Activated CD4-positive, alpha-beta T cell treated with anti-CD3 and anti-CD28 coated beads, Interleukin-2, amount 10 ng/mL, durations not matched to agents 7 days and 5 days (primary cell): ENCODE measurements at places on chromosomes 5 and 9.
A peak's percentile ranks its signal among the peaks of the same experiment; 100 is the strongest.

DNA sequence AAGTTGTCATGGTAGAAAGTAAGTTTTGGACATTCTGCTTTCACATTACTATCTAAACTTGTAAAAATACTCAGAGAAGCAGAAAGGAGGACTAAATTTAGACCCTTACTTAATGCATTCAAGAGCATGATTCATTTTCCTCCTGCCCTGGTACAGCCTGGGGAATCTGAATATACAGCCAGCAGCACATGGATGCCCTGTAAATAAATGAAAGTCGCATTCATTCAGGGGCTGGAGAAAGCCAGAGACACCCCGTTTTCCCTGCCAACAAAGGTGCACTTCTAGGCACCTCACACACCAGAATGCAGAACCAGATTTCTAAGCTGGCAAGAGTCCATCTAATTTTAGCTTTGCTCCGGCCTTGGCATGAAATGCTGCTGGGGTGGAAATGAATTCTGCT, 172.7 kb upstream of the KLF9 start:
- no peak for DNase-seq

DNA sequence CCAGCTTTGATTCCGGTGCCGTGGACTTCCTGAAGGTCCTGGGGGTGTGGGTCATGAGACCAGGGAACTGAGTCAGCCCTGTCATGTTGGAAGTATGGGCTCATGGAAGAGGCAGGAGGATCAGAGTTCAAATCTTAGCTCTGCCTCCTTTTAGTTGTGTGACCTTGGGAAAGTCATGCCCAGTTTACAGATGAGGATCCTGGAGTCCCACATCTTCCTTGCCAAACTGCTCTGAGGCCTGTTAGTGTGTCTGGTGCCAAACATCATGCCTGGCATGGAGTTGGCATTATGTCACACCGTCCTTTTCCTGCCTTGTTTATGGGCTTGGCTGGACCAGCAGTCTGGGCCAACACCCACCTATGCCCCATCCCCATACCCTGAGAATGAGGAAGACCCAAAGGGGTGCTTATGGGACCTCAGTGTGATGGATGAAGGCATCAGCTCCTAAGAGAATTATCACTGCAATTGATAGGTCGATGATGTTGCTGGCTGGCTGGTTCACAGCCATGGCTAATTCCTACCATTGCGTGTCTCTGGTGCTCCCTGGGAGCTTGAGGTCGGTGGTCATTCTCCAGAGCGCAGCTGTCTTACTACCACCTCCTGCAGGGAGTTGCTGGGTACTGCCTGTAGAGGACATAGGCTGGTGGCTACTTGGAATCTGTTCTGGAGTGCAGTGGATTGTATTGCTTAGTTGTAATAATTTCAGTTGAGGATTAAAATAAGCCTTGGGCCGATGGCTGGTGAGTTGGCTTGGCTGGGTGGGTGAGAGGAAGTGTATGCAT, 140.5 kb upstream of the PITX1 start:
- DNase-seq = no peak

GRCh38 chr9:122816163-122816867, 12.1 kb downstream of the PDCL start:
- DNase-seq = peak; percentile 60

DNA sequence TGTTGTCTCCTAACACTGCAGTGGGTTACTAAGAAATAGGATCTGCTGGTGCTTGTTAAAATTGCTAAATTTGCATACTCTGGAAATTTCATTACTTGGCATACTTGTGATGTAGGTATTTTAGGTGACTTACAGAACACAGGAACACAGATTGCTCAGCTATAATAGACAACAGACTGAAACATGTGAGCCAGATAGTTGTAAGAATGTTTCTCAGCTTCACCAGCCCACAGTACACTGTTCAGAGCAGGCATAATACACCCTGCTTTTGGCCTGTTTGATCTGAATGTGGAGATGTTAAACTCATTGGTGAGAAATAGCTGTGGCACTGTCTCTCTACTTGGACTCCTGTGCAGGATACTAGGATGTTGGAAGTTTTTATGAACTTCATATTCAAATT, 275.7 kb downstream of the CSNK1G3 start:
- no peak for DNase-seq

DNA sequence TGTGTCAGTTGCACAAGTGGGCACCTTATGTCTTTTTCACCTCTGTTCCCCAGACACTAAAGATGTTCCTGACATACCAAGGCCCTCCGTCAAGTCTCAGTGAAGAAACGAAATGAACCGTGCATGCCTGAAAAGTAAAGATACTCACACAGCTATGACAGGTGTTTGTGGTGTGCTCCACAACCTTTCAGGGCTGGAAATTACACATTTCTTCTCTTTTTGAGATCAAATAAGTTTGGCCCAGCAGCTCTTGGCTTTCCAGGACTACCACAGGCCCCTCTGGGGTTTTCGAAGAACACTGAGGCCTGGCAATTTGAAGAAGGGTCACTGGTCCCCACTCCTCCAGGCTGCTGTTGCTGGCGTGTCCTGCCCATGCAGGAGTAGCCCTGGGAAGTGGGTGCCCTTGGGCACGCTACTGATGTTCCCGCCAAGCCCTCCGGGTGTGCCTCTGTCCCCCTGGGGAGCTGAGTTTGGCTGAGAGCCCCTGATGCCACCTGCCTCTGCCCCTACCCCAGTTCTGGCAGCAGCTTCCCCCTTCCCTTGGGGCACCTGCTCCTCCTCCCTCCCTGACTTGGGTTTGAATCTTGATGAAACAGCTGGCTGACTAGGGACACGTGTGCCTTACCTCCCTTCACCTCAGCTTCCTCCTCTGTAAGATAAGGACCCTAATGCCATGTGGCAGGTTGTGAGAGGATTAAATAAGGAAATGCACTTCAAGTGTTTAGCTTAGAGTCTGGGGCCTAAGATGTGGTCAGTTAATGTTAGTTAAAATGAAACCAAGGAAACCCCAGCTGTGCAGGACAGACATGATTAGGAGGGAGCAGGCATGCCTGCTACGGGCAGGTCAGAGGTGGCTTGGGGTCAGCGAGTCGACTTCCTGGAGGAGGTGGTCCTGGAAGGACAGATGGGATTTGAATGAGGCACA, 49.1 kb upstream of the GADD45G start:
- DNase-seq = no peak

DNA sequence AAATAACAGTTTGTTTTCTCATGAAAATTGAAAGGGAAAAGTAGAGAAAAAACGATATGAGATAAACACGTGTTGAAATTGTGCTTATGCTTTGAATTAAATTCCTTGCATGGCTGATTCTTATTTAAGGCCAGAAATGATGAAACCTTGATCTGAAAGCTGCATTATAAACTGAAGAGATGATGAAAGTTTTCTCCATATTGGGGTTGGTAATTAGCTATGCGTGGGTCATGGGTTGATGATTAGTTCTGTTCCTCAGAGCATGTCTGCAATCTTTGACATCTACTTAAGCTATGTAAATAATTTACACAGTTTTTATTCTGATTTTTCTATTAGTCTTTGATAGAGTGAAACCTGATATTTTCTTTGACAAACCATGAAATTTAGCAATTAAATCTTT, 264.1 kb downstream of the CD180 start:
- DNase-seq = no peak

- DNase-seq = no peak
These were observed 39.8 kb downstream of the SLC35D2 start for GRCh38 chr9:96343515-96344360.

DNA sequence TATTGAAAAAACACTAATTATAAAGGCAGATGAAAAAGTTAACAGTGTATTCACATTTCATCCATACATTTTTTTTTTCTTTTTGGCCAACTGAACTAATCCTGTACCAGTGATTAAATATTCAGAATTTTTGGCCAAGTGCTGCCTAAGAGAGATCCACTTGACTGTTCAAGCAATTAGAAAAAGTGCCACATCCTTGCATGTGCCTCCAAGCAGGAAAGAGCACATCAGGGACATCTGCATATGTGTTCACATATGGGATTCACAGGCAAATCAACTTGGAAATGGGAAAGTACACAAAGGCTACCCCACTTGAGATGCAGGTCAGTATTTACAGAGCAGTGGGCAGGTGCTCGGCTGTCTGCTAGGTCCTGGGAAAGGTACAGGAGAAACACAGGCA, 163.3 kb upstream of the LHFPL2 start:
- DNase-seq = no peak

GRCh38 chr9:479971-480350, 265.3 kb downstream of the DOCK8 start:
- no peak for DNase-seq

DNA sequence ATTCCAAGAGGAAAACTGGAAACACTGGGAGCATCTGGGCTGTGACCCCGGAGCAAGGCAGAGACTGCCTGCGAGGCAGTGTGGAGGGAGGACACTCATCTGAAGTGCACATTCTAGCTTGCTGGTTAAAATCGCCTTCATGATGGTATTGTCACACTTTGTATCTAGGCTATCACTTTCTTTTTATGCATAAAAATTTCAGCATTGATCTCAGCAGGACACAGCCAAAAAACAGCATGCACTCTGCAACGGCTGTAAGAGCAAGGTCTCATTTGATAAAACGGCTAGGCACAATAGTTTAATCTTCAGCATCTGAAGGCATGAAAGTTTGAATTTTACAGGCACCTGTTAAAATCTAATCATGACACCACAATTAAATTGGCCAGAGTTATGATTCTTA, 110.8 kb upstream of the IRX1 start:
- no peak for DNase-seq

DNA sequence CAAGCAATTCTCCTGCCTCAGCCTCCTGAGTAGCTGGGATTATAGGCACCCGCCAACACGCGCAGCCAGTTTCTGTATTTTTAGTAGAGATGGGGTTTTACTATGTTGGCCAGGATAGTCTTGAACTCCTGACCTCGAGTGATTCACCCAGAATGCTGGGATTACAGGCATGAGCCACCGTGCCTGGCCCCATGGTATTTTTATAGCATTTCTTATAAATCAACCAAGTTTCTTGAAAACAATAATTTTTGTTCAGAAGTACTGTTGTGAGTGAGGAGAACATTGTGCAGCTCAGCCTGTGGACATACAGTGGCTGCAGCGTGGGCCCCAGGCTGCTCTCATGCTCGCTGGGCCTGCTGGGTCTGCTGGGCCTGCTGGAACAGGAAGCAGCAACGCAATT, 45.3 kb downstream of the MAP1B start:
- DNase-seq = no peak

- DNase-seq = peak; percentile 71
These were observed 54.7 kb upstream of the SUSD3 start for GRCh38 chr9:93003552-93004407.

DNA sequence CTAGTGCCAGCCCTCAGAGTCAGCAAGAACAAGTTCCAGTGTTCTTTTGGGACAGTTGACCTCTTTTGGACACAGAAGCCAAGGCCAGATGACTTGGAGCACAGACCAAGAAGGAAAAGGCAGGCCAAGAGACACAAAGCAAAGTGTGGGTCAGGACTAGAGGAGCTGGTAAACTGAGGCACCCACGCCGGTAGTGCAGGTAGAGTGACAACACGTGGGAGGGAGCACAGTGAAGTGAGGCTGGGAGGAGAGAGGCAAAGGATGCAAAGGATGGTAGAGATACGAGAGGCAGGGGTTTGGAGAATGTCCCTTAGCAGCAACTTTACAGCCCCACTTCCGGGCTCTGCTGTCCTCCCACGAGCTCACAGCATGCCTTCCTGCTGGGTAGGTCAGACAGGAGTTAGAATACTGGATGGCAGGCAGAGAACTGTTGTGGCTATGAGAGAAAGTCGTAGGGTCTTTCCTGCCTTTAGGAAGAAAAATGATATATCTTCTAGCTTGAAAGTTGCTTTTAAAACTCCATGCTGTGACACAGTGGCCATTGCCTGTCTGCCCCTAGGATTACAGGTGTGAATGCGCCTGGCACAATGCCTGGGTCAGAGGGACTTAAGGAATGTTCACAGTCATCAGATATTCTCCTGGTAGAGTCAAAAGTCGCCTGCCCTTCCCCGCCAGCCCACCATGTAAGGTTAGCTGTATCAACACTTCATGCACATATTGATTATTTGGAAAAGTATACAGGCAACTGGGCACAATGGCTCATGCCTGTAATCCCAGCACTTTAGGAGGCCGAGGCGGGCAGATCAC, 97.9 kb downstream of the PDE8B start:
- no peak for DNase-seq

GRCh38 chr9:71725590-71726338, 42.5 kb downstream of the CEMIP2 start:
- DNase-seq = no peak

DNA sequence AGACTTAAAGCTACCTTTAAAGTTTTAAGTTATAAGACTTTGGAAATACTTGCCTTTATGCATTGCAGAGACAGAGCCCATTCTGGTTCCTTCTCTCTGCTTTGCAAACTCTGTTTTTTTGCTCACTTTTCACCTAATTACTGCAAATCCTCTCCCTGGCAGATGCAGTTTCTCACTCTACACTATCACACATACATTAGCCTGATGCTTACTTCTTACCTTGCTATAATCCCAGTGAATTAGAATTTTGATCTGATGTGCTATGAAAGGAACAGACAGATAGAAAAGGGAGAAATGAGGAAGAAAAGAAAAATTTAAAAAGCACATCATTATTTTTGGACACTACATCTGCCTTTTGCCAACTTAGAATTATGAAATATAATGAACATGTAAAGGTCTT, 489.5 kb upstream of the EDIL3 start:
- DNase-seq = no peak

- no peak for DNase-seq
These were observed 8.5 kb downstream of the POLR3G start for GRCh38 chr5:90483206-90483605.

- no peak for DNase-seq
These were observed 12.8 kb downstream of the SPATA9 start for GRCh38 chr5:95669985-95670384.

DNA sequence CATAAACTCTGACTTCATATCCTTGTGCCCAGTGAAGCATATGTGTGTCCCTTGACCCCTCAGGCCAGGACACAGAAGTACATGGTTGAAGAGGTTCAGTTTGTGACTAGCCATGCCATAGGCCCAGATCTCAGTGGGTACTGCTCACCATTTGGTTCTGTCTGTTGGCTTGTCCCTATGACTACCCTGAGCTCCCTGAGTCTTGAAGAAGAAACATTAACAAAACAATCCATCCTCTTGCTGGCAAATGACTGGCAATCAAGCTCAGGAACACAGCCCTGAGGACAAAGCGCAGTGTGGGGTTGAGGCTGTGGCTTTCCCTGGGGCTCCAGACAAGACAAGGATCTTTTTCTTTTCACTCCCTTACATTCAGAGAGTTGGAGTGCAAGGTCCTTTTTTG, 46.3 kb downstream of the TNFAIP8 start:
- DNase-seq = no peak

- no peak for DNase-seq
These were observed 75.2 kb downstream of the TENT4A start for GRCh38 chr5:6788439-6788838.

GRCh38 chr9:134377976-134378375, 51.7 kb downstream of the RXRA start:
- DNase-seq = no peak

GRCh38 chr5:107301999-107302398, 368.7 kb downstream of the EFNA5 start:
- DNase-seq = no peak

DNA sequence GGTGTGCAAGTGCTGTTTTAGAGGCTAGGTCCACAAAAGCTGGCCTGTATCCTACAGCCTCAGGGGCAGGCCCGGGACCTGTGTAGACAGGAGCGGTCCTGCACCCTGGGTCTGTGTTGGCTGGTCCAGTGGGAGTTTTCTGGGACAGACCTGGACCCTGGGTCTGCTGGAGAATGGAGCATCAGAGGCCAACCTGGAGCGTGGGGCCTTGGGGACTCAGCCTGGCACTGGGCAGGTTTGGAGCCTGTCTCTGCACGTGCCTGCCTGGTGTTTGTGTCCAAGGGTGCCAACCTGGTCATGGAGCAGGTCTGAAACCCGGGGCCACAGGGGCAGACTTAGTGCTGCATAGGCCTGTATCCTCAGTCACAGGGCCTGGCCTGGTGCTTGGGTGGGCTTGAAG, 45.8 kb downstream of the SRFBP1 start:
- no peak for DNase-seq

- DNase-seq = no peak
These were observed 97.9 kb upstream of the MAMDC2 start for GRCh38 chr9:69945671-69946141.
